ENCODE measurements at places on chromosomes 4 and X.

GRCh38 chr4:163111588-163111987, 55.1 kb downstream of the NAF1 start:
- no peak for DNase-seq

DNA sequence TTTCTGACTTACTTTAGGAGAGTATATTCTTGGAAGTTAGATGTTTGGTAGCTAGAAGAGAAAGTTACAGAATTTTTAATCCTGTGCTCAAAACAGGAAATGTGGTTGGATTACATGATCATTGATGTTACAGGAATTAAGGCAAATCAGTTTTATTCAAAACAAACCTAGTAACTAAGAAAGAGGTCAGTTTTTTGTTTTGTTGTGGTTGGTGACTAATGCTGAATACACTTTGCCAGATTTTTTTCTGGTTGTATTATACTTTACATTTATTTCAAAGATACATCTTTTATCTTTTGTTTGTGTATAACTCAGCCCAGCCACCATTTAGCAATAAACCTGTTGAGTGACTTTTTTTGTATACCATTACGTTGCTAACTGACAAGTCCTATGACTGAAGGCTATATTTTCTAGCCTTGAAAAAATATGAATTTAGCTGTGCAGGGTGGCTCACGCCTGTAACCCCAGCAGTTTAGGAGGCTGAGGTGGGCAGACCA, 116.7 kb downstream of the KLHL8 start:
- no peak for DNase-seq

DNA sequence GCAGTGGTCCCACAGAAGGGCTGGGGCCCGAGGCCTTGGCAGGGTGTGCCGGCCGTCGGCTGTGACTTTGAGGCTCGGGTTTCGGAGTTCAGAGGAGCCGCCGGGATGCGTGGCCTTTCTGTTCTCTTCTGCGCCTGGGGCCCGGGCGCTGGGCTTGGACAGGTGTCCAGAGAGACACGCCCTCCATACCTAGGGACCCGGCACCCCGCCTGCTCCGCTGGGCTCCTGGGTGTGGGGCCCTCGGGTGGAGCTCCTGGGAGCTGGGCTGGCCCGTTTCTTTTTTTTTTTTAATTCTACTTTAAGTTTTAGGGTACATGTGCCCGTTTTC, 11.3 kb downstream of the FGFRL1 start:
- DNase-seq: no peak

DNA sequence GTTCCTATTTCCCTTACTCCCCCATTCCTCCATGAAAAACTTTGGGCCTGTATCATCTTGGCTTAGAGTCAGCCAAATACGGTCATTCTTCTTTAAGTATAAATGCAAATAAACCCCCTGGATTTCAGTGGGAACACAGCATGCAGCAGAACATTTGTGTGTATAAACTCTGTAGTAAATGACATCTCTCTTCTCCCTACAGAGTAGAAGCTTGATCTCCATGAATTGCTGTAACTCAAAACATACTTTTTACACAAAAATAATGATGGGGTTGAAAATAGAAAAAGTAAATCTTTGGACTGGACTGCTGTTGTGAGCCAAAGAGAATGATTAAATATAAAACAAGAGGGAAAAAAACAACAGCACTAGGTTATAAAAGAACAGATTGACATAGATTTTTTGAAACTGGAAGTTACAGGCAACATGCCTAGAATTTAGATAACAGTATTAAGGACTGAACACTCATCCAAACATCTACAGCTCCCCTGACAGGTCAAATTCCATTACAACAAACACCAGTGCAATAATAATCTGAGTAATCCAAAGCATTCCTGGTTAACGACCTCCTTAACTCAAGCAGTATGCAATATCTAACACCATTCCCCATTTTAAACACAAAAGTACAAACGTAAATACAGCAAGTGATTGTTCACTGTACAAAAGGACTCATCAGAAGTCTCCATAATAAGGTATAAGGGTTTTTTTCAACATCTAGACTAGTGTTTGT, 30.7 kb downstream of the TSPAN5 start:
- no peak for DNase-seq

DNA sequence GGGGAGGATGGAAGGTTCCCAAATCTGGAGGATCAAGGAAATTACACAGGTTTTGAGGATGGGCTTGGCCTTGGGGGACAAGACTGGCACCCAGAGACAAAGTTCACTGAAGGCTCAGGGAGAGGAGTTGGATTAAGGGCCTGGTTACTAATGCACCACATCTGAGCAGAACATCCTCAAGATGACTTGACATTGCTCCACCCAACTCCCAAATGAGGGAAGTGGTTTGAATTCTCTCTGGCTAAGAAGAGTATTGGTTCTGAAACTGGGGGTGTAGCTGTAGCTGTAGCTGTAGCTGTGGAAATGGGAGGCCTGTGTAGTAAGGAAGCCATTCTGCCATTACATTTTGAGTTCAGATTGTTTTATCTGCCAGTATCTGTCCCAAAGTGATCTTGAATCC, 129.4 kb downstream of the RASL11B start:
- DNase-seq: no peak

DNA sequence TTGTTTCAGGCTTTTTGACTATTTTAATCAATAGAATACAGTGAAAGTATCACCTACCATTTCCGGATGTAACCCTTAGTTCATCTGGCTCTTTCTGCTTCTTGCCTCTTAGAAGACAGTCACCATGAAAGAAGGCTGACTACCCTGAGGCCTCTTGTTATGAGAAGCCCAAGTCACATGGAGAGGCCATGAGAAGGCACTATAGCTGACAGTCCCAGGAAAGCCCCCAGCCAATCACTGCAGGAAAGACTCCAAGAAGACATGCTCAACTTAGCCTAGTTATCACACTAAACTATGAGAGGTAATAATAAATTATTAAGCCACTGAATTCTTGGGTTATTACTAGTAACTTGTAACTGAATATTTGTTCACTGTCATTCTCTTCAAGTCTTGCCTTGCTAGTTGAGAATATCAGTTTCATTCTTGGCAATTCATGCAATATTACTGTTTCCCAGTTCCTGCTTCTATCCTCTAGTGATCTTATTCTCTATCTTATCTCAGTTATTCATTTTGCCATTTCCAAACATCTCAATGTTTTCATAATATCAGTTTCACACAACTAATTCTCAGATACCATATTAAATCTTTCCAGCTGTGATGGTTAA, 57.1 kb upstream of the GUCY1A1 start:
- no peak for DNase-seq

DNA sequence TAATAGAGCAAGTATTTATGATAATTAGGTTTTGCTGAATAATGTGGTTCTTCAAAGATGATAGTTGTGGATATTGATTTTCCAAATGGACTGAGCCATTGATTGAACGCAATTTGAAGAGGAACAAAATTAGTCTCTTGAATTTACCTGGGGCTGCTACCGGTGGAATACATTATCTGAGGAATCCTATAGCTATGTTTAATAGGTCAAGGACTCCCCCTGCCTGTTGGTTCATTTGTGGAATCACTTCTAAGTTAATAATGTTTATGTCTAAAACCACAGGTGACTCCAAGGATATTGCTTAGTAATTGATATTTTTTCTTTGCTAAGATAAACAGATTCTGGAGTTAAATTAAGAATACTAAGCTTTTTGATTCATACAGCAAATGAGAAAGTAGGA, 576.0 kb upstream of the PABPC4L start:
- peak; percentile 4 for DNase-seq

- DNase-seq: no peak
These were observed 215.8 kb upstream of the SFRP2 start for GRCh38 chr4:154004507-154005170.

GRCh38 chr4:126627255-126627654, 1005.5 kb upstream of the INTU start:
- no peak for DNase-seq

DNA sequence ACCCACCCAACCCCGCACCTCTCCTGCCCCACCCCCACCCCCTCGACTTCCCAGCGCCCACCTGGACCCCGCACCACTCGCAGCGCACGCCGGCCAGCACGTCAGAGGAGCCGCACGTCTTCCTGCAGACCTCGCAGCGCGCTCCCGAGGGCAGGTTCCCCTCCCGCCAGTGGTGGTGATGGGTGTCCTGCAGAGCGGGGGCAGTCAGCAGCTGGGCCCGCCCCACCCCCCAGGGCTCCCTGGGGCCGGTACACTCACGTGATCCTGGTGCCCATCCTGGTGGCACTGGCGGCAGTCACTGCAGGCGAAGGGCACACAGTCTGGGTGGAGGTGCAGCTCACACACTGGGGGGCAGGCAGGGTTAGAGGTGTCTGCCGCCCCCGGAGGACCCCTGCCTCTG, 5.1 kb downstream of the DGKQ start:
- no peak for DNase-seq

- DNase-seq: no peak
These were observed 38.8 kb downstream of the PALLD start for GRCh38 chr4:168535689-168536088.

DNA sequence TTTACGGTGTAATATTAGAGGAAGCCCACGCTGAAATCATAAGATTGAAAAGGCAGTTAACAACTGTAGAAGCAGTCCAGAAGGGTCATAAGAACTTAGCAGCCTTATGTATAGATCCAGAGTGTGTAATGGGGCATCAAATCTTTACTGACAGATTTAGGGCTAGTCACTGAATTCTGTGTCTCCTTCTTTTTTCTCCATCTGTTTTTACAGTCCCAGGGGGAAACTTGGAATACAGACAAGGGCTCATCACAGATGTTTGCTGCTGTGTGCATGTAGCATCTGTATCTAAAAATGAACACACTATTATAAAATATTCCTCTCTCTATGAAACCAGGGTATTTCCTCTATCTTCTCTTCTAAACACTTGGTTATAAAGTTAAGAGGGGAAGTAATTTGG, 43.9 kb downstream of the CYSLTR1 start:
- DNase-seq: no peak

DNA sequence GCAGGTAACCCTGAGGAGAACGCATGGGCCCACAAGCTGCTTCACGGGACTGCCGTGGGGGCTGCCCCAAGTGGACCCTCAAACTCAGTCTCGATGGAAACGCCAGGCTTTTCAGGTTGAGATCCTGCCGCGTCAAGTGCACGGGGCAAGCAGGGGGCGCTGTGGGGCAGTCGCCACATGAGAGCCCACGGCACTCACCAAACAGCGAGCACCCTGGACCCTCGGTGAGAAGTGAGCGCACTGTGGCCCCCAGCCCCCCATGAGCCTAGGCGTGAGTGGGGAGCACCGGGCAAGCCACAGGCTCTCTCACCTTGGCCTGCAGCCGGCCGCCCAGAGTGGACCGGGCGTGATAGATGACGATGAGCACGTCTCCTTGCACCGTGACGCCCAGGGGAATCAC, 50.9 kb upstream of the CPLX1 start:
- DNase-seq: peak; percentile 9

DNA sequence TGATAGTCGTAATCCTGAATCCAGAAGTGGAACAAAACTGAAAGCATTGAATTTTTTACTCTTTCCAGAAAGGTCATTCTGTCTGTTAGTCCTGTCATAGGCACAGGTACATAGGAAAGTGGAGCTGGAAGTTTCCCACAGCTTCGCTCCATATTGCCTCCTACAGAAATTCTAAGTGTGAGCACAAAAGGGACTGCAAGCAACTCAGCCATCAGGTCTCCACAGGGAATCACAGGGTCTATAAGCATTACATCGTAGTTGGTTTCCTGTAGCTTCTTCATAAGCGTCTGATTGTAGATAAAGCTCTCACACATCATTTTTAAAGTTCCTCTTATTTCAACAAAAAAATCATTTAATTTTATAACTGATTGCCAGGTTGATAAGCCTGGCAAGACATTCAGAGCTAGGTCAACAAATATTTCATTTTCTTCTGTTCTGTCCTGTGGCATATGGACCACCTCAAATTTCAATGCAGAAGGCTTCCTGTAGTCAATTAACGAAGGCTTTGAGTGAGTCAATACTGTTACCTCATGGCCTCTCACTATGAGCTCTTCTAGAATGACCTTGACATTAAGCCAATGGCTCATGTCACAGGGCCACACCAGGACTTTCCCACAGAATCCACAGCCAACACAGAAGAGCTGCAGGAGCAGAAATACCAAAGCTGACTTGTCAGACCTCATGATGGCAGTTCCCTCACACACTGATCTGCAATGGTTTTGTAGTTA, at the start of gene UGT2A3:
Gene UGT2A3, minus strand, starts transcription at position 727 of the 728 bp plus-strand sequence. Its CDS starts 44 bp downstream, at position 683.
- DNase-seq: peak; percentile 2

GRCh38 chrX:110087485-110088356, 84.8 kb downstream of the TMEM164 start:
- no peak for DNase-seq

DNA sequence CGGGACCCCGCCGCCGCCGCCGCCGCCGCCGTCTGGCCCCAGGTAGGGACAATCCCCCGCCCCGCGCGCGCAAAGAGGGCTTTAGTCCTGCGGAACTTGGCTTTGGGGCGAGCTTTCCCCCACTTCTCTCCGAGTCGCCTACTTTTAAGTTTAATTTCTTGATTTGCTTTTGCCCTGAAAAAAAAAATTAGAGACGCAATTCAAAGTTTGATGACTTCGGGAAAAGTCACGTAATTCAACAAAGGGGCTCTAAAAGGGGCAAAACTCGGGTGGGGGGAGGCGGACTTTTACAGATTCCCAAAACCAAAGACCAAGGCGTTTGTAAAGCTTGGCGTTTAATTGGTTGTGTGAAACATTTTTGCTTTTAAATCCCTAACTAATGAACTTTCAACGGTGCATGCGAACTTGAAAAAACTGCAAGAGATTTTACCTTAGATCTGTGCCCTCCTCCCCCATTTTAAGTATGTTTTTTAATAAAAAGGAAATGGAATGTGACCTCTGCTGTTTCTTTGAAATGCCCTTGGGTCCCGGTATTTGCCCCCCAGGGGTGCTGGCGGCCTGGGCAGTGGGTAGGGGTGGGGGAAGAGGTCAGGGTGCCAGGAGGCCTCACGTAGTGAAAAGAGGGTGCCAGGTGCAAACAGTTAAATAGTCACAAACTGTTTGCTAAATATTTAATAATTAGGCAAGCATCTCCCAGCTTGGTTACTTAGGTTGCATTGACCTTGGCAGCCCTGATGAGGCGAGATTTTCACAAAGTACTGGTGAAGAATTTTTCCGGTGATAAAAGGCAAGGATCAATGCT, 209.7 kb downstream of the NWD2 start:
- DNase-seq: no peak

- DNase-seq: no peak
These were observed 145.8 kb upstream of the SPRY1 start for GRCh38 chr4:123250843-123251242.

- no peak for DNase-seq
These were observed 129.8 kb downstream of the GUCY2F start for GRCh38 chrX:109352066-109352588.

DNA sequence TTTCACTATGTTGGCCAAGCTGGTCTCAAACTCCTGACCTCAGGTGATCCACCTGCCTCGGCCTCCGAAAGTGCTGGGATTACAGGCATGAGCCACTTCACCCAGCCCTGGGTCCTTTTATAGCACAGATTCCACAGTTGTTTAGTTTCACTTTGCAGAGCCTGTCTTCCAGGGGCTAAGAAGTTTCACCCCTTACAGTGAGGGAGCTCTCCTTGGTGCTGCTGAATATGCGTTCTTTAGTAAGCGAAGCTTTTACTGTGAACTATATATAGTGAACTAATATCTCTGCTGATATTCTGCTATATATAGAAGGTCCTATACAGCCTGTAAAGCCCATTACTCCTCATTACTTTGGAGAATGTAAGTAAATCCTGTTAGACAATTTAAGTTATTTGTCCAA, 4.2 kb downstream of the TCEAL6 start:
- DNase-seq: no peak

GRCh38 chrX:20270562-20270890, 3.8 kb upstream of the RPS6KA3 start:
- DNase-seq: no peak

GRCh38 chr4:108846568-108846967, 83.7 kb upstream of the ETNPPL start:
- DNase-seq: no peak

All from iPS DF 6.9 (cell line).